ENCODE measurements at places on chromosomes 11 and 22.

GRCh38 chr11:9330387-9331384, 16.3 kb upstream of the TMEM41B start:
- ATAC-seq: no peak

DNA sequence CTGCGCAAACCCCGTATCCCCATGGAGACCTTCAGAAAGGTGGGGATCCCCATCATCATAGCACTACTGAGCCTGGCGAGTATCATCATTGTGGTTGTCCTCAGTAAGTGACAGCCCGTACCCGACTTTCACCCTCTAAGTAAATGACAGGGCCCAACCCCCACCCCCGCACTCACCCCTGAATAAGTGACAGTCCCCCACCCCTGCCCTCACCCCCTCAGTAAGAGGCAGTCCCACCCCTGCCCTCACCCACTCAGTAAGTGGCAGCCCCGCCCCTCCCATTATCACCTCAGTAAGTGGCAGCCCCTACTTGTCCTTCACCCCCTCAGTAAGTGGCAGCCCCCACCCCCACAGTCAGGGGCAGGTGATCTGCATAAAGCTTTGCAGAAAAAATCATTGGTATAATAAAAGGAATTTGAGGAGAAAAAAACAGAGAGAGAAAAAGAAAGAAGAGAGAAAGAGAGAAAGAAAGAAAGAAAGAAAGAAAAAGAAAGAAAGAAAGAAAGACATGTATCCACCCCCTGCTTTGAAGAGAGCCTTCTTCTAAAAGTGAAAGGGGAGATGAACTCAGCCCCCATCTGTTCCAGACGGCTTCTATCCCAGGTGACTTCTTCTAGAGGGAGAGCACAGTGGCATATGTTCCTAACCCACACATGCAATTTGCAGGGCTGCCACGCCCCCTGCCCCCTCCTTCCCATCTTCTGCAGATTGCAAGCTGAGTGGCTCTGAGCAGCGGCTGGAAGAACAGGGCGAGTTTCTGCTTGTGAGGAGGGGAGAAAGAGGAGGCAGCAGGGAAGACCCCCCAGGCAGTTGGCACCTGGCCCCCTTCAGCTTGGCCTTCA, 12.5 kb upstream of the SMIM35 start:
- ATAC-seq: no peak

- peak; percentile 93 for ATAC-seq
These were observed at the start of gene BACE1 for GRCh38 chr11:117316197-117316961. Gene BACE1 (minus strand): TSS chr11:117316256. CDS start chr11:117315795, 461 bp downstream.

- no peak for ATAC-seq
These were observed 165.0 kb downstream of the RCN1 start for GRCh38 chr11:32255841-32256240.

DNA sequence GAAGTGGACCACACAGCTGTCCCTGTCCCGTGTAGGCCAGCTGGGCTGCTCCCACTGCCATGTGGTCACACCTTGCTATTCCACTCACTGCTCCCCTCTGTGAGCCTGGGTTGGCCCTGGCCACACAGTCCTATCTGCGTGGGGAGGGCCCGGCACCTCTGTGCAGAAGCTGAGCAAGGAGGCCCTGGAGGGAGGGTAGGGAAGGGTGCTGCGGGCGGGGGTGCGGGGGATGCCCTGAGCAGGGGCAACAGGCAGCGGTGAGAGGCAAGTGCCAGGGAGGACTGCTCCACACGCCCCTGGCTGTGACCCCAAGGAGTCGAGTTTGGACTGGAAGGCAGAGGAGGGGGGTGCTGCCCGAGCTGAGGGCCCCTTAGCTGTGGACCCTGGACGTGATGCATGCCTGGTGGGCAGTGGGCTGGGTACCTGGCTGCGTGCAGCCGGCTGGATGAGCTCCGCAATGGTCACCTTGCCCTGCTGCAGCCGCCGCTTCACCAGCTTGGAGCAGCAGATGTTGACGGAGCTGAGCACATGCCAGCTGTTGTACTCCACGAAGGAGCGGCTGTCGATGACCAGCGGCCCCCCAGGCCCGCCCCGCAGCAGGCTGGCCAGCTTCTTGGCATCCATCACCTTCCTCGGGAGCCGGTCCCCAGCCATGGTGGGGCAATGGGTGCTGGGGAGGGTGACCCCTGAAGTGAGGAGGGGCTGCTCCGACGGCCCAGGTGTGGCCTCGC, 6.7 kb downstream of the DUSP8 start:
- no peak for ATAC-seq

GRCh38 chr11:131486937-131487635, 116.7 kb downstream of the NTM start:
- no peak for ATAC-seq

DNA sequence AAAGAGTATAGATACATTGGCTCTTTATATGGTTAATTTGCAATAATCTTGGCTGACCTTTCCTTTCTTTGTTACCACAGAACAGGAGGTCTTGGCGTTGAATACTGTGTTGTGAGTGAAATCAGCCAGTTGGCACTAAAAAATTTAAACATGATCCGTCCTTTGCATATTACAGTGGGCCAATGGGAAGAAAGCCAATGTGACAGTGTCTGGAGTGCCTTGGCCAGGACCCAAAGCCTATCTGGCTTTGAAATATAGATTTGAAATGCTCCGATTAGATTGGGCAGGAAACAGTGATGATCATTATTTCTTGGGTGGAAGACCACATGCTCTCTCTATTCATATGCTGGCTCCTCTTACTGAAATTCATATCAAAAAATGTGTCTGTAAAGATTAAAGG, 339.6 kb upstream of the ANO3 start:
- no peak for ATAC-seq

DNA sequence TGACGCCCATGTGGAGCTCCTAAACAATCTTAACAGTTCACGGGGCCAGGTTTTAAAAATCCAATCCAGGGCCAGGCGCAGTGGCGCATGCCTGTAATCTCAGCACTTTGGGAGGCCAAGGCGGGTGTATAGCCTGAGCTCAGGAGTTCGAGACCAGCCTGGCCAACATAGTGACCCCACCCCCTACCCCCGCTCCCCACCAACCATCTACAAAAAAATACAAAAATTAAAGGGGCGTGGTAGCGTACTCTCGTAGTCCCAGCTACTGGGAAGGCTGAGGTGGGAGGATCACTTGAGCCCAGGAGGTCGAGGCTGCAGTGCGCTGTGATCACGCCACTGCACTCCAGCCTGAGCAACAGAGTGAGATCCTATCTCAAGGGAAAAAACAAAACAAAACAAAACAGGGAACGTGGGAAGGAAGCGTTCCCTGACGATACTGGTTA, 689 bp upstream of the SART1 start:
- ATAC-seq: no peak

- ATAC-seq: no peak
These were observed 1.8 kb downstream of the TNRC6B start for GRCh38 chr22:40179526-40179925.

GRCh38 chr11:64093233-64094039, 57.7 kb downstream of the FLRT1 start:
- ATAC-seq: no peak

- ATAC-seq: no peak
These were observed 63.4 kb downstream of the AAMDC start for GRCh38 chr11:77884186-77884828.

DNA sequence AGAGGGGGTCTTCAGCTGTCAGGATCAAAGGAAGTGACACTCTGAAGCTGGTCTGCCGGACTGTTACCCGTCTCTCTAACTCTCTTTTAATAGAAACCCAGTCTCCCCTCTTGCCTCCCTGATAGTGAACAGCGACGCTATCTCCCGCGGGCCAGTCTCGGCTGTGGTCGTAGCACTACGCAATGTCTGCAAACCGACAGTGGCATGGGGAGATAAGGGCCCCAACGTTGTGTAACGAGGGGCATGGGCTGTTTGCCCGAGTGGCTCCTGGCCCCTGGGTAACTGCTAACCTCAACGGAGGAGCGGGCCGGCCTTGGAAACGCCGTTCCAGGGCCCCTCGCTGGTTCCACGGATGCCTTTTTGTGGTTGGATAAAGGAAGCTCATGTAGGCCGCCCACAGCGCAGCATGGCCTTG, 23.3 kb downstream of the ZBTB16 start:
- ATAC-seq: no peak

DNA sequence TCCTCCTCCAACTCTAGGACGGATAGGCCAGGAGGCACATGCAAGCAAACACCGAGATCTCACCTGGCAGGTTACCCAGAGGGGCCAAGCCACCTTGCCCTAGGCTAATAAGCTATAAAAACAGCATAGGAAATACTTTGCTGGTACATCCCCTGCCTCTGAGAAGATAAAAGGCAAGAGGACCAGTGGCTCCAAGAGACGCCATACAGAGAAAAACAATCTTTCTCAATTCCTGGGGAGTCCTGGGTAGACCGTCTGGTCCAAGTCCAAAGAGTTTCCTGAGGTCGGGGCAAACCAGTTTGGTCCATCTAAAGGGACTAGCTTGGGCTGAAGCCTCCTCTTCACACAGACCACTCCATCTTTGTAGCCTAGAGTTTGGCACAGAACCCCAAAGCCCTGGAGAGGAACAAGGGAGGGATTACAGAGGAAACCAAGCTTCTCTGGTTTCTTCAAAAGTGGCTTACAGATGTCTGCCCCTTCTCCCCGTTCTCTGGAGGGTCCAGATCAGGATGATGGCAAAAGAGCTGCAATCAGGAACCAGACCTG, 40.4 kb downstream of the NUMA1 start:
- ATAC-seq: no peak

DNA sequence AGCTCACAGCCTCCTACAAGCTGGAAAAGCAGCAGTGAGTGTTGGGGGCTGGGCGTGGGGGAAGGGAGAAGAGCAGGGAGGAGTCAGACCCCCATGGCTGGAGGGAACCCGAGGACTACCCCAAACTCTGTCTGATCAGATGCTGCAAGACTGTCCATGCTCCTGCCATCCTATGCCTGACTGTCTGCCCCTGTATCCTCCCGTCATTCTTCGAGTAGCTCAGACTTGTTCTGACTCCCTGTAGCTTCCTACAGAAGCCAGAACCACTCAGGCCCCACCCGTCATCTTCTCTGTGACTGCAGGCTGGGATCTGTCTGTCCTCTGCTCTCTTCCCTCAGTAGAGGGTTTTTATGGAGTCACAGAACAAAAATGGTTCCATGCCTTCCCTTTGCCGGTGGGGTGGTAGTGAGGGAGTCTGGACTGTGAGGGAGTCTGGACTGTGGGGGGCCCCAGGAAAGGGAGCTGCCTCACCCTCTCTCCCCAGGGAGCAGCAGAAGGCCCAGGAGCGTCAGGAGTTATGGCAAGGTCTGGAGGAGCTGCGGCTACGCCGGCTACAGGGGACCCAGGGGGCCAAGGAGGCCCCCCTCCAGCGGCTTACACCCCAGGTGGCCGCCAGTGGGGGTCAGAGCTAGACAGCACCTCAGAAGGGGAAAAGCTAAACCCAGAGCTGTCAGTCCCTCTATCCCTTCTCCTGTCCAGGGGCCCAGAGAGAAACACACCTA, 2.3 kb downstream of the GPHA2 start:
- no peak for ATAC-seq

- ATAC-seq: no peak
These were observed 594.2 kb downstream of the METTL15 start for GRCh38 chr11:28702450-28702790.

DNA sequence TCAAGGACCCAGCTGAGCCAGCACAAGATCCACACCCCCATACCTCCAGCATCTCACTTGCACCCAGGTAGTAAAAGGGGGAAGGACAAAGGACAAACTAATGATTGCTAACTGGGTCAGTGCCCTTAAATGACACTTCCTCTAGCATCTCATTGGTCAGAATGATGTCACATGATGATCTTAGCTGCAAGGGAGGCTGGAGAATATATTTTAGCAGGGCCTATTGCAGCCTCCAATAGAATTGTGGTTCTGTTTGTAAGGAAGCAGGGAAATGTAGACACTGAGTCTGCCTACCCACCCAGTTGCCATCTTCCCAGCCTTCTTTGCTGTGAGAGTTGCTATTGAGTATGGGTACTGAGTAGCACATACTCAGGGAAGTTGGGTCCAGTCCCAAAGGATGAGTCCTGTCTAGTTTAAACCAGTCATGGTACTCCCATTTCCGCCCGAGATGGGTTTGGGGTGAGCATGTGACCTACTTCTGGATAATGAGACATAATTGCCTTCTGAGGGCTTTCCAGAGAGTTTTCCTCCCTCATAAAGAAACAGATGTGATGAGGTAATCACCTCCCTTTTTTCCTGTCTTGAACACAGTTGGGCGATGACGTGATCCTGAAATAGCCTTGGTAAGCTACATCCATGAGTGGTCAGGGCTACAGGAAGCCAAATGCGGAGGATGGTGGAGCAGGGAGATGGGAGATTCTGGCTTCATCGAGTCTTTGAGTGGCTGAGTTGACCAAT, 5.5 kb upstream of the DNAL4 start:
- no peak for ATAC-seq

GRCh38 chr11:96827164-96827563, 437.4 kb downstream of the JRKL start:
- ATAC-seq: no peak

DNA sequence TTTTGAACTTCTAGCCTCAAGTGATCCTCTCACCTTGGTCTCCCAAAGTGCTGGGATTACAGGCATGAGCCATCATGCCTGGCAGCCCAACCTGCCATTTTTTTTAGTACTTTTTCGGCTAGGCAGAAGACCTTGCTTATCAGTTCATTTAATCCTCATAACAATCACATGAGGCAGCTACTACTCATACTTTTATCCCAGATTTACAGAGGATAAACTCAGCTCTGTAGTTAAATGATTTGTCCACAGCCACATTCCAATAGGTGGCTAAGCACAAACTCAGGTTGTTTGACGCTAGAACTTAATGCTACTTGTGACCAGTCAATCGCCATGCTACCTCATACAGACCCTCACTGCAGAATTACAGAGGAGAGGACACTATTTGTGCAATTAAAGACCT, 28.1 kb downstream of the SBF2 start:
- ATAC-seq: no peak

GRCh38 chr11:119195680-119196079, 10.4 kb downstream of the NHERF4 start:
- ATAC-seq: peak; percentile 28

DNA sequence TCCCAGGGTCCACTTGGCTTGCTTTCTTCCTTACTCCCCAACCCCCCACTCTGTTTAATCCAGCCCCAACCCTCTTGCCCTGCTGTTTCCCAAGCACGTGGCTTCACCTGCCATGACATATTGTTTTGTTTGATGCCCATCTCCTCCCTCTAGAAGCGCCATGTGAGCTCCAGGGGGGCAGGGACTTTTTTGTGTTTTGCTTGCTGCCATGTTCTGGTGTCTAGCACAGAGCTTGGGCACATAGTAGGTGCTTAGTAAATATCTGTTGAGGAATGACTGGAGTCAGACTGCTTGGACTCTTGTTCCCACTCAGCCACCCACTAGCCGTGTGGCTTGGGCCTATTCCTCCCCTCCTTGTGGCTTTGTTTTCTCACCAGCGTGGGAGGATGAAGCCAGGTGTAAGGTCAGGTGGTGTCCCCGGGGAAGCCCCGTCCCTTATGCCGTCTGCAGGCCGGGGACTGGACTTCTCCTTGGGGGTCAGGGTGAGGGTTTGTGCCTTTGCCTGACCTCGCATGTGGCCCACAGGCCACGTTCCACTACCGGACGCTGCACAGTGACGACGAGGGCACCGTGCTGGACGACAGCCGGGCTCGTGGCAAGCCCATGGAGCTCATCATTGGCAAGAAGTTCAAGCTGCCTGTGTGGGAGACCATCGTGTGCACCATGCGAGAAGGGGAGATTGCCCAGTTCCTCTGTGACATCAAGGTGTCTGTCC, 3.8 kb downstream of the AIP start:
- no peak for ATAC-seq

- no peak for ATAC-seq
These were observed 46.3 kb upstream of the ANO3 start for GRCh38 chr11:26285608-26286007.

All from gastroesophageal sphincter (tissue), 4 donors.